Fibroblast of lung (primary cell): ENCODE measurements at places on chromosomes 6 and 20.
A peak's percentile ranks its signal among the peaks of the same experiment; 100 is the strongest.

DNA sequence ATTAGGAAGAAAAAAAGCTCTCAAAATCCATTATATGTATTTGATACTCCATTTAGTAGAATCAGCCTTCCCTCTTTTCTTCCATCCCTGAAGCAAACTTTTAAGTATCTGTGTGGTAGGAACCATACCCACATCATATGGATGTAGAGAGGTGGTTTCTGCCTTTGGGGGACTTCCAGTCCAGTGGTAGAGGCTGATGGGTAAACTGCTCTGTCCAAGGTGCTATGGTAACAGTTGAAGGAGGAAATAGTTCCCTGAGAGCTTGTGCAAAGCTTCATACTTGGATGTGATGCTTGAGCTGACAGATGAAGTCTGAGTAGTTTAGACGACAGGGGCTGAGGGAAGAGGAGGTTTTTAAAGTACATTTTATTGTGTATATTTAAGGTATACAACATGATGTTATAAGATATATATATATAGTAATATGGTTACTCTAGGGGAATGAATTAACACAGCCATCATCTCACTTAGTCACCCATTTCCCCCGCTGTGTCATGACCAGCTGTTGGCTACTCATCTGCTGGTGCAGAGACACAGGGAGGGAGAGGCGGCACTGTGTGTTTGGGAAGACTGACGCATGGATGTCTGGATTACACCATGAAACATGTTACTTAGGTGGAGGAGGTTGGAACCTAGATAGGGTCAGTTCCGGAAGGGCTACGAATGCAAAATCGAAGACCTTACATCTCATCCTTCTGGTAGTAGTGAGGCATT is 185.2 kb downstream of the FARS2 start:
- peak; percentile 34 for DNase-seq

DNA sequence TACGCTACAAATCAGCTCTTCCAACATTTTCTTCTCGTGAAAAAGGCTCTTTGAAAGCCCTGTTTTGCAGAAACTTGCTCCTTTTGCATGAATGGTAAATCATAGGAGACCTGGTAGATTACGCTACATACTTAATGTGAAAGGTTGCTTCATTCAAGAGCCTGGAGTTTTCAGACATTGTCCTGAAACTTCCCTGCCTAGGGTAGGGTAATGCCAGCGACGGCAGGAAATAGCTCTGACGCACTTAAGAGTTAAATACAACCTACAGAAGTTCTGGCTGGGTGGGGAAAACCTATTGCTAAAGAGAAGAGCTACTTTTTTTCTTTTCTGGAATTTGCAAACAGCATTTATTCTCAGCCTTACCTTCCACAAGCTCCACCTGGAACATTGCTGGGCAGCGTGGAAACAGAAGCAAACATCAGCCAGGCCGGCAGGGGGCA is 144.5 kb downstream of the LPA start:
- no peak for DNase-seq

DNA sequence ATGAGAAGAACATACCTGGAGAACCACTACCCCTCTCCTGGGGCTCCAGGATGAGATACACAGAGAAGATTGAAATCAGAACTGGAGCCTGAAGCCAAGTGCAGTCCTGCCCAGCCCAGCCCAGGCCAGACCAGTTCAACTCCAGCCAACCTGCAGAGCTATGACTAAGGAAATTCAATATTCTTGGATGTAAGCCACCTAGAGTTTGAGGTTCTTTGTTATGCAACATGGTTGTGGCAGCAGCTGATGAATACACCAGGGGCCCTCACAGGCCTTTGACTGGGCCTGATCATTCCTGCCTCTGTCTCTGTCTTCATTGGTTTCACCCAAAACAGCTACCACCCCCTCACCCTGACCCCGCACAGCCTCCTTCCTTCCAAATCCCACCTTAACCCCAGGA is 167.8 kb downstream of the LRFN2 start:
- no peak for DNase-seq

- no peak for DNase-seq
These were observed 28.1 kb downstream of the COL11A2 start for GRCh38 chr6:33164176-33164575.

- DNase-seq: no peak
These were observed 153.7 kb downstream of the FOXC1 start for GRCh38 chr6:1763404-1763803.

GRCh38 chr6:35124356-35124755 is 16.8 kb downstream of the TCP11 start:
- DNase-seq: no peak

- no peak for DNase-seq
These were observed 149.0 kb upstream of the FUT9 start for GRCh38 chr6:95866732-95867131.

DNA sequence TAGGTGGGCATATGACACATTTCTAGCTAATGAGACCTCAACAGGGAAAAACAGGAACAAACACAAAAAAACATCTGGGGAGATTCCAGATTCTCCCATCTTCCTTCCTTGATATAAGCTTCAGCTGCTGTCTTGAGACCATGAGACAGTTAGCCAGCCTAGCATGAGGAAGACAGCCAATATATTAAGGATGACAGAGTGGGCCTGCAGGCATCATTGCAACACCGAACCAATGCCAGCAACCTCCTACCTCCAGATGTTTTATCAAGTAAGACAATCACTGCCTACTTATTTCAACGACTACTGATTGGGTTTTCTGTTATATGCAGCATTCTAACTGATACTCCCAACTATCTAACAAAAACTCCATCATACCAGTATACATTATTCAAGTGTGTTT is 119.0 kb downstream of the ISM1 start:
- DNase-seq: no peak

DNA sequence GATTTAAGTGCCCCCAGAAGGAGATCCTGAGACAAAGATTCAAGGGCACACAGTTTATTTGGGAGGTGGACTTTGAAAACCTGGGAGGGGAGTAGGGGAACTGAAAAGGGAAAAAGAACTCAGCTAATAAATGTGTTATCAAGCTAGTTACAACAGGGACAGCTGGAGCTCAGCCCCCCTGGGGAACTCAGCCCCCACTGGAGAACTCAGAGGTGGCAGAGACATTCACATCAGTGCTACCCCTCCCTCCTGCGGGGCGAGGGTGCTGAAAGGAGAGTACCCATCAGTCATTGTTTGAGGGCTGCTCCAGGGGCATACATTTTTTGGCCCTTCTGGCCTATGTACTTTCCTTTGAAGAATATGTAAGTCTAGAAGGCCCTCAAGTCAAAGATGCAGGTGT is 101.4 kb downstream of the LRFN2 start:
- DNase-seq: no peak

GRCh38 chr20:24960861-24961260 is 11.8 kb downstream of the CST7 start:
- DNase-seq: no peak

DNA sequence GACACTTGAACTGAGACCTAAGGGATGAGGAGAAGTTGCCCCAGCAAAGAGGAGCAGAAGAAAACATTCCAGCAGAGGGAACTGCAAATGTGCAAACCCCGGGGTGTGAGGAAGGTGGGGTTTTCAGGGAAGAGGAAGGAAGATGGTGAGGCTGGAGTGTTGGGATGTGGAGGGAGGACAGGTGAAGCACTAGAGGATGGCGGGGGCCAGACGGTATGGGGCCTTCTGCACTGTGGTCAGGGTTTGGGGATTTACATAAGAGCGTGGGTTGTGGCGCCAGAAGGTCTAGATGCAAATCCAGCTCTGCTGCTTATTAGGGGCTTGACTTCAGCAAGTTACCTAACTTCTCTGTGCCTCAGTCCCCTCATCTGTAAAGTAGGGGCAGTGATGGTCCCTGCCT is 16.0 kb downstream of the DLGAP4 start:
- DNase-seq: no peak

DNA sequence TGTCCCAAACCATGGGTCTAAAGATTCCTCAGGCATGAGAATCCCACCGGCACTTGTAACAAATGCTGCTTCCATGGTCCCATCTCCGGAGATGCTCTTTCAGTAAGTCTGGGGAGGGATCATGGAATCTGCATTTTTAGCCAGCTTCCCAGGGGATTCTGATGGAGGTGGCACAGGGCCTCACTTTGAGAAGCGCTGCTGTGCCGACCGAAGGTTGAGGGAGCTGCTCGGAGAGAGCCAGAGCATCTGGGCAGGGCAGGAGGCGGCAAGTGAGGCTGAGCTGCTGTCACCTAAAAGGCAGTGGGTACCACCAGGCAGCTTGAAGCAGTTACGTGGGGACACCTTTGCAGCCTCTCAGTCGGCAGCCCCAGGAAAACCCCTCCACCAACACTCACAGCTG is 100.2 kb upstream of the CDYL start:
- no peak for DNase-seq

- DNase-seq: peak; percentile 62
These were observed 512.1 kb downstream of the QKI start for GRCh38 chr6:163926642-163927041.
